ENCODE measurements at places on chromosomes 4 and X.
A peak's percentile ranks its signal among the peaks of the same experiment; 100 is the strongest.

DNA sequence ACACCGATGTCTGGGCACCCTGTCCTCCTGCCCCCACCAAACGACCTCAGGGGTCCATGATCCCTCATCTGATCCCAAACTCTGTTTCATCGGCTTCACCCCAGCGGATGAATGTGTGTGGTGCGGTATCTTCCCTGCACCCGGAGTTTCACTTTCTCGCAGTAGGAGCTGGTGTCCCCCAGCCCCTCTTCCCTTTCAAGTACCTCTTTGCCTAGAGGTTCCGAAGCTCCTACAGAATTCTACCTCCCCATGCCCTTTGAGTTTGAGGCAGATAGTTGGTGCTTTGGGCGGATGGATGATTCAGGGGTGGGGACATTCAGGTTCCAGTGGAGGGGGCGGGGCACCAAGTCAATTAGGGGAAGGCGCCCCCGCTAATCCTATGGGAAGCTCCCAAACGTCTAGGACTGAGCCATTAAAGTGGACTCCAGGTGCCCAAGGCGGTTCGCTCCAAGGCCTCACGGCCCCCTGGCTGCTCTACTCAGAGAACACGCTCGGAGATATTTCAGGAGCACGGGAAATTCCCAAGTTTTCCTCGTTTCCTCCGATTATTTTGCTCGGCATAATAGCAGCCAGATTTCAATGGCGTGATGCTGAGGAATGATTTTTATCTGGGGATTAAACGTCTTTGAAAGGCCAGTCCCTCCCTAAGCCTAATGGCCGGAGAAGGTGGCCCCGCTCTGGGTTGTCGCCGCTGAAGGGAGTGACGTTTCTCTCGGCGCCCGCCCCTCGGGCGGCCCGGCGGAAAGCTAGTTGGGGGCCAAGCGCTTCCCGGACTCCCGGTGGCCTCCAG is 1.3 kb downstream of the MSX1 start:
- DNase-seq: no peak
- peaks cover 22% of the 10 kb centered on the region for H3K27me3 ChIP-seq
- H3K36me3 ChIP-seq: peaks cover 9% of the 10 kb centered on the region
- H3K4me3 ChIP-seq: peak overlapping the region; percentile 74

GRCh38 chr4:95550115-95550987 is 1.6 kb upstream of the UNC5C start:
- peak overlapping the region; percentile 63 for H3K27ac ChIP-seq
- H3K36me3 ChIP-seq: no peaks in the 10 kb centered on the region
- no peaks in the 10 kb centered on the region for H3K4me1 ChIP-seq
- DNase-seq: no peak

DNA sequence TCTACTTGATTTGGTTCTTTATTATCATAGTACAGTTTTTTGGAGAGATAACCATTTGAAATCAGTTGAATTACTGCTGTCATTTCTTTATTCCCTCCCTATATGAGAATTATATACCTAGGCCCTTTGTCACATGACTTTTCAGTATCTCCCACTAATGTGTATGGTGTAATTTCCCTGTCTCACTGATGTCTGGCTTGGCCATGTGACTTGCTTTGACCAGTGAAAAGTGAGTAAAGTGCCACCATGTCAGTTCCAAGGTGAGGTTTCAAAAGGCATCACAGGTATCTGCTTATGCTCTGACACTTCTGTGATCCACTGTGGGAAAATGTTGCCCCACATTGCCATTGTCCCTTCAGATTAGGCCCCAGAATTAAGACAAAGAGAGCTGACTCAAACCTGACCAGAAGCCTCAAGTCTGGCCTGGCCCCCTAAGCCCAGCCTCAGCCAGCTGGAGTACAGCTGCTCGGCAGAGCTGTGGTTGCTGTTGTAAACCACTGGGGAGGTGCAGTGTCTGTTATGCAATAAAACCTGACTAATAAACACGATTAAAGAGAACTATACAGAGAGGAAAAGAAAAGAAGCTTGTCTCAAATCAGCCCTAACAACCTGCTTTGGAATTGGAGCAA is 27.5 kb downstream of the SETD7 start:
- no peaks in the 10 kb centered on the region for H3K27me3 ChIP-seq
- peaks cover 5% of the 10 kb centered on the region for H3K36me3 ChIP-seq
- peak overlapping the region; percentile 62 for H3K27ac ChIP-seq
- DNase-seq: peak; percentile 95
- H3K4me1 ChIP-seq: peaks cover 9% of the 10 kb centered on the region

GRCh38 chr4:172514011-172514410 is 654.6 kb upstream of the GALNT7 start:
- DNase-seq: no peak
- H3K27me3 ChIP-seq: no peaks in the 10 kb centered on the region
- no peaks in the 10 kb centered on the region for H3K36me3 ChIP-seq
- H3K27ac ChIP-seq: no peak overlapping the region

DNA sequence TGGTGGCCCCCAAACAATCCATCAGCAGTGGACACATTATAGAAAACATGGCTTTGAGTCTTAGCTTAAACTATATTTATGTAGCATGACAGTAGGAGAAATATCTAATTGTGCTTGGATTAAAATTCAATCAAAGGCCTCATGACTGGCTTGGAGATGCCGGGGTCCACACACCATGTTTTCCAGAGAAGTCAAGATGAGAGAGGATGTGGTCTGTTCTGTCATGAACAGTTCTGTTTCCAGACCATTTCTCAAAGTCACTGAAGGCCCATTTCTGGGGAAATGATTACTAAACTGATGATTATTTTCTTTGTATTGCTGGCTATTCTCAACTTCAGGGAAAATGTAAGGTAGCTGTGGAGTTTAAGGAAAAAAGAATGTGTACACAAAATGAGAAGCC is 76.3 kb downstream of the C4orf51 start:
- H3K4me1 ChIP-seq: no peaks in the 10 kb centered on the region
- no peaks in the 10 kb centered on the region for H3K27me3 ChIP-seq
- H3K36me3 ChIP-seq: no peaks in the 10 kb centered on the region
- no peak for DNase-seq
- H3K27ac ChIP-seq: no peak overlapping the region
- no peak overlapping the region for H3K4me3 ChIP-seq

DNA sequence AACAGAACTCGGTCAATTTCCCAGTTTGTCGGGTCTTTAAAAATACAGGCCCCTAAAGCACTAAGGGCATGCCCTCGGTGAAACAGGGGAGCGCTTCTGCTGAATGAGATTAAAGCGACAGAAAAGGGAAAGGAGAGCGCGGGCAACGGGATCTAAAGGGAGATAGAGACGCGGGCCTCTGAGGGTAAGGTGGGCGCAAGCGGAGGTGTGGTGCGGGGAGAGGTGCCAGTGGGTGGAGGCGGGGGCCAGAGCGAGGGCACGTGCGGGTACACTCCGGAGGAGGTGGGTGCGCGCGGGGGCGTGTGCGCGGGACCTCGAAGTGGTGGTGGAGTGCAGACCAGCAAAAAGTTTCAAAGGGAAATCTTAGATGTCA is 787 bp upstream of the TET2 start:
- no peaks in the 10 kb centered on the region for H3K4me1 ChIP-seq
- H3K27me3 ChIP-seq: no peaks in the 10 kb centered on the region
- peak overlapping the region; percentile 79 for H3K4me3 ChIP-seq
- DNase-seq: peak; percentile 15

DNA sequence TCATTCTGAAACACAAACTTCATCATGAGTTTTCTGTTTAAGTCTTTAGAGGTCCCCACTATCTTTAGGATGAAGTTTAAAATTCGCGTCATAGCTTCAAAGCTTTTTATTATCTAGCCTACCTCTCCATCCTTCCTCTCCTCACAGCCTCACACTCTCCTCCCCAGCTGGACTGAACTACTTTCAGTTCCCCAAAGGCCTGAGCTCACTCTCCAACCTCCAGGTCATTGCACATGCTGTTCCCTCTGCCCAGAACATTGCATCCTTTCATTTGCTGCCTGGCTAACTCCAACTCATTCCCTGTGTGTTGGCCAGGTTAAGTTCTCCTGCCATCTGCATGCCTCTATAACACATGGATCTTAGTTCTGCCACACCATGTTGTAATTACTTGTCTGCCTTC is 2.9 kb upstream of the OTUD5 start:
- H3K4me3 ChIP-seq: no peak overlapping the region
- no peaks in the 10 kb centered on the region for H3K27me3 ChIP-seq
- H3K36me3 ChIP-seq: no peaks in the 10 kb centered on the region
- no peak for DNase-seq
- no peak overlapping the region for H3K27ac ChIP-seq

DNA sequence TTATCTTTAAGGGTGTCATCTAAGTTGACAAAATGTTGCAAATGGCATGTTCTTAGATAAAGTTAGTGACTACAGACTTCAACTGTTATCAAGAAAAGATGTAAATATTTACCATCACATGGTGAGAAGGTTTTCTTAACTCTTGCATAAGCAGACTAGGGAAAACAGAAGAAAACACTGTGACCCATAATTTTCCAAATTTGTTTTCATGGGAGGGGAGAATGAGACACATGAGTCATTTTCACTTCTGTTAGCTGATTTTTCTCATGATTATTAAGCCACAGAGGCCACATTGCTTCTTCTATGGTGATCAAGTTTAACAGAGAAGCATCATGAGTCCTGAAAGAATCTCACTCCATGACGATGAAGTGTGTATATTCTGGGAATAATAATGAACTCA is 30.2 kb upstream of the SYTL5 start:
- no peaks in the 10 kb centered on the region for H3K4me1 ChIP-seq
- H3K36me3 ChIP-seq: no peaks in the 10 kb centered on the region
- no peaks in the 10 kb centered on the region for H3K27me3 ChIP-seq
- no peak overlapping the region for H3K4me3 ChIP-seq
- H3K27ac ChIP-seq: no peak overlapping the region

DNA sequence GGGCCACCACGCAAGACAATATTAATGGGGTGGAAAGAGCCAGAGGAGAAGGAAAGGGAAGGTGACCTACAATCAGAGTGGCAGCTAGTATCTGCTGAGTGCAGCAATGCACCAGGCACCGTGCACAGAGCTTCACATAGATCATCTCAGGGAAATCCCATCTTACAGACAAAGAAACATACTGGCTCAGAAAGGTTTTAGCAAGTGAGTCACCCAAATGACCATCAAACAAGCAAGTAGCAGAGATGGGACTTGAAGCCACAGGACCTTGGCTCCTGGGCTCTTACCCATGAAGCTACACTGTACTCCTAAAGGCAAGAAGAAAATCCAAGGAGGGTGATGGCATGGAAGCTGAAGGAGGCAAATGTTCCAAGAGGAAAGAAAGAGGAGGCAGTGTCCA is 6.8 kb downstream of the ANXA5 start:
- peaks cover 21% of the 10 kb centered on the region for H3K4me1 ChIP-seq
- no peaks in the 10 kb centered on the region for H3K27me3 ChIP-seq
- H3K27ac ChIP-seq: peak overlapping the region; percentile 95

- no peak for DNase-seq
- no peaks in the 10 kb centered on the region for H3K27me3 ChIP-seq
- no peaks in the 10 kb centered on the region for H3K36me3 ChIP-seq
- H3K4me3 ChIP-seq: no peak overlapping the region
Observed at GRCh38 chr4:184503869-184504300, 29.5 kb upstream of the IRF2 start.

DNA sequence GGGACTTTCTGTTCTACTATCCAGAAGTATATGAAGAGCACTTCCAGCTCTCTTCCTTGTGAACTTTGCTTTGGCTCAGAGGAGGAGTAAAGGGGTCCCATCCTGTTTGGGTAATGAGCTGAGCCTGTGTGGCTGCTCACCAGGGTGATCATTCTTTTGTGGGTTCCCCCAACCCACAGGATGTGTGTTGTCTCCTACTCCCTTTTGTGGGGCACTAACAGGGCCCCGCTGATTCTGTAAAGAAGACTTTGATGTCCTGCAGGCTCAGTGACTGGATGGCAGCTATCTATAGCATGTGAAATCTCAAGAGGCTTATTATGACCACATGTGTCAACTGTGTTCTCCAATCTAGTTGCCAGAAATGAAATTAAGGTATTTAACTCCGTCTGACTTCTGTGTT is 40.8 kb downstream of the ZNF518B start:
- no peak overlapping the region for H3K27ac ChIP-seq
- no peaks in the 10 kb centered on the region for H3K36me3 ChIP-seq

DNA sequence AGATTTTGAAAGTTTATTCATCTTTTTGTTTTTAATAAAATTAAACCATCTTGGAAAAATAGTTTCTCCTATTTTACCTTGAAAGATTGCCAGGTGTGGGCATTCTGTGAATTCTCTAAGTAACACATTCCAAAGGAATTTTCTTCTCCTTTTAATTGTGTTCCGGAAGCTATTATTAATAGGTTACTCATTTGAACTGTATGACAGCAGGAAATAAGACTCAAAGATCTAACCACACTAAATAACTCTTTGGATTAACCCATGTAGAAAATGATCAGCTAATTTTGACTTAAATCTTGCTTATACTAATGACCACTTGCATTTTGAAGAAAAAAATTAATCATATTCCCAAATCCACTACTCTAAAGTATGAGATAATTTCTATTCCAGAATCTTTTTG is 17.6 kb upstream of the CCNI start:
- no peak overlapping the region for H3K27ac ChIP-seq
- H3K27me3 ChIP-seq: no peaks in the 10 kb centered on the region
- no peaks in the 10 kb centered on the region for H3K36me3 ChIP-seq
- H3K4me1 ChIP-seq: no peaks in the 10 kb centered on the region
- no peak overlapping the region for H3K4me3 ChIP-seq

DNA sequence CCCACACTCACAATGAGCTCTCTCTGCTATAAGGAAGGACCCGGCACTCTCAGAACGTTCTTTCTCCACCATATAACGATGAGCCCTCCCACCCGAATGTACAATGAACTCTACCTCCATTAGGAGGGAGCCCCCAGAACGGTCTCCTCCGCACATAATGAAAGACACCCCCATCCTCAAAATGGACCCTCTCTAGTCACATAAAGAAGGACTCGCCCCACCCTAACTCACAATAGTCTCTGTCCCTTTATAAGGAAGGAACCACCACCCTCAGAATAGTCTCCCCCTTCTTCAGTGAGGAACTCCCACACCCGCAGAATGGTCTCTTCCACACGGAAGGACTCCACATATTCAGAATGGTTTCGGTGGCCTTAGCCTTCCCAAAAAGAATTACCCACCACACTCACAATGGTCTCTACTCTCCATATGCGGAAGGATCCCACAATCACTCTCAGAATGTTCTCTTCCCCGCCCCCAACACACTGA is 477 bp downstream of the SLC35A2 start:
- H3K4me1 ChIP-seq: no peaks in the 10 kb centered on the region
- peak overlapping the region; percentile 80 for H3K4me3 ChIP-seq
- peak overlapping the region; percentile 93 for H3K27ac ChIP-seq
- H3K36me3 ChIP-seq: no peaks in the 10 kb centered on the region

DNA sequence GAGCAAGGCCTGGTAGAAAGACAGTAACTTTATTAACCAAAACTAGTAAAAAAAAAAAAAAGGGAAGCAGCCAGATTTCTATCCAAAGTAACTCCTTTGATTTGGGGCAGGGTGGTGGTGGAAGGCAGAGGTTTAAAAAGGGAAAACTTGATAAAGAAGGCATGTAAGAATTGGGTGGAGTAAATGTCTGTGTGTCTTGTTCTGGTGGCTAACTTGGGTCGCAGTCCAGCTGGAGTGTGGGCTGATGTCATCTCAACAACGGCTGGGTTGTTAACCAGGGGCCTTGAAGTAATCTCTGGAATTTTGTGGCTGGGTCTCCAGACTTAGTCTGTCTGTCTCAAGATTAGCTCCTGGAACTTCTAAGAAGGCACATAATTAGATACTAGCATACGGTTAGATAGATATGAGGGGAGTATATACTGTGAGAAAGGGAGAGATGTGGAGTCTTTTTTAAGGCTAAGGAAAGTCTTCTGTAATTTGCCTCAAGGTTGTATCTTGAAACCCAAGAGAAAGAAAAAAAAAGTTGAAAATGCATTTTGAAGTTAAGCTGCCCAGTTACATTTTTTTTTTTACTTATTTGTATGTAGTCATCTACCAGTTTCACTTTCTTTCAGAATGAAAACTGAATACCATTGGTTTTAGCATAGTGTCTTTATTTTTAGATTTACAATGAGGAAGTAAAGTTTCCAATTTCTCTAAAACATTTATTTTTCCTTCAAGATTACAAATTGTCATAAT is 48.3 kb downstream of the MTHFD2L start:
- H3K36me3 ChIP-seq: no peaks in the 10 kb centered on the region
- no peaks in the 10 kb centered on the region for H3K27me3 ChIP-seq
- H3K4me3 ChIP-seq: no peak overlapping the region
- DNase-seq: peak; percentile 97
- H3K27ac ChIP-seq: no peak overlapping the region
- H3K4me1 ChIP-seq: no peaks in the 10 kb centered on the region

Measured in fibroblast of lung (primary cell).